ENCODE measurements at places on chromosomes 5 and 9. TPM values are rescaled to one million over a fixed set of nuclear protein-coding genes. Genes with fewer than 3 reads are reported as not detected.

GRCh38 chr5:14123551-14123950 lies 19.6 kb upstream of the TRIO start:
- no peak for DNase-seq

Gene SLC6A3
- not detected for total RNA-seq

Gene IFNW1
- not detected for total RNA-seq

DNA sequence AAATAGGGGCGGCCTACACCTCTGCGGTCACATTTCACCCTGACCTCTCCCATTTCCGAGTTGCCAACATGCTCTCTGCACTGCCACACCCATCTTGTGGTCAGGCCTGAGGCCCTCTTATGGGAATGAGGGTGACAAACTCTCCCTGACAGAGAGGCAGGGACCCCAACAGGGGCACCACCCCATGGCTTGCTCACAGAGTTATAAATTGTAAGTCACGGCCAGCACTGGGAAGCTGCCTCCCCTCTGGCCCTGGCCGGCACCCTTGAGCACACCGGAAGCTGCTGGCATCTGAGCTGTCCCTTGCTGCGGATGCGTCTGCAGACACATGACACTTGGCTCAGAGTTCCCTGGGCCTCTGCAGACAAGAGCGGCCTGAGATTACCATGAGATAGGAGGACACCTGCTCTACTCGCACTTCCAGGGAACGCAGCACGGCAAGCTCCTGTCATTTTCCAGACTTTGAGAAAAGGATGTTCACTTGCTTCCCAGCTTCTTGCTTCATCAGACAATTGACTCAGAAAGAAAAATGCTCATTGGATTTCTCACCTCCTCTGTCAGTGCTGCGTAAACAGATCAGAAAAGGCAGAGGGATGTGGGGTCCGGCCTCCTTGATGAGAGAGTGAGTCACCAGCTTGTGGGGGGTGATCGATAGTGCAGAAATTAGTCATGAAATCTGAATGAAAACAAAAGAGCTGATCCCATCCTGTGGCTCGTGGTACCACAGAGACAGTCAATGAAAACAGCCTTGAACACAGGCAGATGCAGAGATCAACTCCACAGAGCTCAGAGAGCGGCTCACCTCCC lies 269.8 kb downstream of the SYK start:
- DNase-seq = peak; percentile 51

GRCh38 chr9:110440796-110441195 lies 103.1 kb upstream of the TXNDC8 start:
- DNase-seq = no peak

DNA sequence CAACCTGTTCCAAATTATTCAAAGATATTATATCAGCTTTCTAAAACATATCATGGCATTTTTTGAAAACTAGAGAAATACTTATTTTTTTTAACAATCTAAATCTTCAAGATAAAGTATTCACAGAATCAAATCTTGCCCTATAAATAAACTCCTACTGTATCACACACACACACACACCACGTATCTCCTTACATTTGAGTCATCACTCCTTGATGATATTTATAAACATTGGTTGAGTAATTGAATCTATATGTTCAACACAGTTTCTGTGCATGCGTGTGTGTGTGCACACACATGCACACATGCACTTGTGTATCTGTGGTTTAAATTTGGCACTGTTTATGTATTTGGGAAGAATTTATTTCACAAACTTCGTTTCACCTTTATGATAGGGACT lies 1716.4 kb downstream of the EFNA5 start:
- DNase-seq = no peak

DNA sequence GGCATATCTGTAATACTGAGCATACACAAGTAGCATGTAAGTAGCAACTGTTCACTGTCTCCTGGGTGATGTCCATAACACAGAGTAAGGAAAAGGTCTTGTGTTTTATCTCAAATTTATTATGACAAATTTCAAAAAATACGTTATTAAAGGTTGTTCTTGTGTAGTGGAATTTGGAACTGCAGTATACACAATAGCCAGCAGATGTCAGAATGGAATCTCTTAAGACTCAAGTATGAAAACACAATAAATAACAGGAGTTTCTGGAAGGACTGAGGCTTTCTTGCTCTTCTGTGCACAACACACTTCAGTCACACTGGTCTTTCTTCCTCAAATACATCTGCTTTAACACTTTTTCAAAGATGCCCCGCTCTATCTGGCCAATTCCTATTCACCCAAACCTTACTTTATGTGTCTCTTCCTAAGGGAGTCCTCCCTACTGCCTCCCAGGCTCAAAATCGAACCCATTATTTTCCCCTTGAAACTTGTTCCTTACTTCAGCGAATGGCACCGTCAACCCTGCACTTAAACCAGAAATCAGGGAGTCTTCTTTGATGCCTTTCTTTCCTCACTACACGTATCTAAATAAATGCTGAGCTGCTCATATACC lies 6.5 kb upstream of the FBXO10 start:
- peak; percentile 87 for DNase-seq

Gene REEP2
- total RNA-seq = 0.68 TPM

DNA sequence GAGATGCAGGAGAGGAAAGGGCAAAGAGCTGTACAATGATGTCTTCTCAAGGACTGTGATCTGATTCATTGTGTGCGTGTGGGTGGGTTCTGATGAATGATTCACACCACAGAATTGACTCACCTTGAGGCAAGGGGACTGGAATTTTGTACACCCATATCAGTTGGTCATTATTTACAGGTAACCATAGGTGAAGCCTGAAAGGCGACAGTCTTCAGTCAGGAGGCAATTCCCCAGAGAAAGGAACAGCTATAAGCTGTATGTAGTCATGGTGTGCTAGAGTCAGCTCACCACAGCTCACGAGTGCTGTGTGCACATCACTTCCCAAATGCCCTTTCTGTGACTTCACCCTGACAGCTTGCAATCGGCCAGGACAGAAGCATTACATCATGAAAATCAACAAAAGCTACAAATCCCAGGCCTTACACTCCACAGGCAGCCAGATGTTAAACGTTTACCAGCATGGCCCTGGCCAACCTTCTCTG lies 87.6 kb upstream of the RPS23 start:
- DNase-seq = peak; percentile 28

- DNase-seq = peak; percentile 91
These were observed 507.8 kb downstream of the MAT2B start for GRCh38 chr5:164013077-164013670.

DNA sequence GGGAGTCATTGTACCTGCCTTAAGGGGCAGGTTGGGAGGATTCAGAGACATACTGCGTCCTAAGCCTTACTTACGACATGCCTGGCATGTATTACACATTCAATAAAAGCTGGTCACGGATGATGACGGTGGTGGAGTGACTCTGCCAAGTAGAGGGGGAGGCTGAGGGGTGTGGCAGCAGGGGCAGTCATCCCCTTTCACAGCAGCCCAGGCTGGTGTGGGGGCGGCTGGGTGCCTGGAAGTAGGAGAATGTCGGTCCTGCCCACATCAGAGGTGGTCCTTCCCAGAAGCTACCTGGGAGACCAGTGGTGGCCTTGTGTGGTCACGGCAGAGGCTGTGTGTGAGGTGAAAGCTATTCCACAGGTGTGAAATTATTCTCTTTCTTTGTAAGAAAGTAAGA lies 8.9 kb downstream of the ZBTB34 start:
- DNase-seq = no peak

- no peak for DNase-seq
These were observed 222.5 kb downstream of the CHSY3 start for GRCh38 chr5:130126746-130127145.

Gene ABITRAM
- total RNA-seq = 5.4 TPM

Gene IFNB1
- total RNA-seq = not detected

Gene ISOC1
- total RNA-seq = 10.9 TPM

Gene MLANA
- not detected for total RNA-seq

DNA sequence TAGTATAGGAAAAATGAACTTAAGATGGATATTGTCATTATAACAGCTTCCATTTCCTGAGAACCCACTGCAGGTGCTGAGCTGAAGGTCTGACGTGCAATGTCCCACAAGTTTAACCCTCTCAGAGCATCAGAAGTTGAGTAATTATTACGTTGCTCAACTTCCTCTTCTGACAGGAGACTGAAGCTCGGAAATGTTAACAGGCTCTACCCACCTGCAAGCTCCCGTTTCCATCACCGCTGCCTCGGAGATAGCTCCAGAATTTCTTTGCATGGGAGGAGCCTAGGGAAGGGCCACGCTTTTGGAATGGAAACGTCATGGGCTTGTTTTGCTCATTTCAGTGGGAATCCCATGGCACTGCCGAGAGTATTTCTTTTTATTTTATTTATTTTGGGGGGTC lies 1.0 kb upstream of the NTMT1 start:
- peak; percentile 44 for DNase-seq

GRCh38 chr5:123125962-123126732 lies 37.1 kb downstream of the PRDM6 start:
- peak; percentile 13 for DNase-seq

DNA sequence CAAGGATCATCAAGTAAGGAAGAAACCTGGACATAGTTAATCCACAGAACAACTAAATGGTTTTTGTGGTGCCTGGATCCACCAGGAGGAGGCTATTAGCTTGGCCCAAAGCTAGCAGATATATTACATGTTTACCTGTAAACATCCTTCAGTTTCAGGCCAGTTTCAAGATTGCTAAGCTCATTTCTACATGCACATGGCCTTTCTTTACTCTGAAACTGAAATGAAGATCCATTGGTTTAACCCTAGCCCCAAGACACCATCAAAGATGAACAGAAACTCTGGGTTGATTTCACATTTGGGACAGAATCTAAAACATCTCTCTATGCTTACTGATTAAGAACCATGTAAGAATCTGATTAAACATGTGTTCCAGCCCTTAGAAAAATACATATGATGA lies 611.8 kb downstream of the TLE1 start:
- DNase-seq = no peak

DNA sequence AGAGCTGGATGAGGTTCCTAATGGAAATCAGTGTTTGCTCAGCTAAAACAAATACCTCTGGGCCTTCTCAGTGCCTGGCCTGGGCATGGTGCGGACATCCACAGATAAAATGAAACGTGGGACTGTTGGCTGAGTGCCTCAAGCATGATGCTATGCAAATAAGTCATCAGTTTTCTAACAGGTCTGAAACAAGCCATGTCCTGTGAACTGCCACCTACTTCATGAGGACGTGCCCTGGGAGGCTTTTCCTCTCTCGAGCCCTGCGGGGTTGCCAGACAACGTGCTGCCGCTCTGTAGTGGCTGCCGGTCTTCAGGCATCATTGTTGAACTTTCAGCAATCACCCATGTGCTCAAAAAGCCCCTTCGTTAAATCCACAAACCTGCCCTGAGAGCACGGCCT lies 240.4 kb upstream of the IRX2 start:
- no peak for DNase-seq

DNA sequence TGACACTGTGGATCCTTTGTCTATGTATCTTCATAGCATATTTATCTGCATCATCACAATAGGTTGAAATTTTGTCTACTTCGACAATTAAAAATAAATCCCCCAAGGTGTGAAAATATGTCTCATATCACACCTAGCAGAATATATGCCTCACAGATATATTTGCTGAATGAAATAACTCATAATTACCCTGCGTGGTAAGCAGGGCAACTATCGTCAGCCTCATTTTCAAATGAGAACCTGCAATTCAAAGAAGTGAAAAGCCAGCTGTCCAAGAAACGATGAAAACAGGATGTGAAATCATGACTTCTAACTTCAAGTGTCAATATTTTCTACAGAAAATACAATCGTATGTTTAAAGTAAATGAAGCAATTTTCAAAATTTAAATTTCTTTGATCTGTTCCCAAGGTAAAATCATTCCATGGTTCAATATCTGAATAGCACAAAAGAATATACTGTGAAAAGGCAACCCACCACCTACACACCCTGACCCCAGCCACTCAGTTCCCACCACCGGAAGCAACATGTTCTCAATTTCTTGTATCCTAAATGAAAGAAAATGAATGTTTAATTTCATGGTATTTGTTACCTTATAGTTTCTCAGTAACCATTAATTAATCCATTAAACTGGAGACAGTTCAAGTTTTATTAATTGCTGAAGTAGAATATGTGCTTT lies 57.1 kb downstream of the TBCA start:
- no peak for DNase-seq

DNA sequence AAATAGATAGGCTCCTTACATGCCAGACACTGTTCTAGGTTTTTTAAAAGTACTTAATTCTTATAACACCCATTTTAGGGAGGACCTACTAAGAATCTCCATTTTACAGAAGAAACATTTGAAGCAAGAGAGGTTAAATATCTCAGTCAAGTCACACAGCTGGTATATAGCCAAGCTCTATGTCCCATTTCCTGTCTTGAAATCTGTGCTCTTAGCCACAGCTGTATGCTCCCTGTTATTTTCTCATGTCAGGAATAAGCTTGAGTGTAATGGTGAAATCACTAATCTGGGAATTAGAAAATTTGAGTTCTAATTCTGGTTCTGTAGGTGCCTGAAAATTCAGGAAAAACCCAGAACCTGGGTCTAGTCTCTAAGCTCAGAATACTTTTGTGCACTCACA lies 208.7 kb downstream of the BRINP1 start:
- DNase-seq = no peak

- DNase-seq = no peak
These were observed 600.8 kb upstream of the DAB2 start for GRCh38 chr5:40025586-40025985.

Gene DRD1
- total RNA-seq = not detected

DNA sequence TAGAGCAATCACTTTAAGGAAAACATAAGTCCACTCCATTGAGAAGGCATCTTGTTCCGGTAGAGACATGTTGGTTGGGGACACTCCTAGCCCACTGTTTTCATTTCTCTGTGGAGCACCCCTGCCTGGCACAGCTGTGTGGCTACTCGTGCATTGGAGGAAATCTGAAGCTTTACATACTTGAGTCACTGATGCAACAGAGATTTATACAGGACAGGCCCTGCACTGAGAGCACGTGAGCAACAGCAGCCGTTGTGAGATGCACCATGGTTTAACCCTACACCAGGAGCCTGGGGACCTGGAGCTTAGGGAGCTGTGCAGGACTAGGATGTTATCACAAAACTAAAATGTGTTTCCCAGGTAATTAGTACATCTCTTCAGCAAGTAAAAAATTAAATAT lies 230.7 kb upstream of the IRX1 start:
- no peak for DNase-seq

- DNase-seq = no peak
These were observed 126.0 kb upstream of the IL12B start for GRCh38 chr5:159456261-159456660.

DNA sequence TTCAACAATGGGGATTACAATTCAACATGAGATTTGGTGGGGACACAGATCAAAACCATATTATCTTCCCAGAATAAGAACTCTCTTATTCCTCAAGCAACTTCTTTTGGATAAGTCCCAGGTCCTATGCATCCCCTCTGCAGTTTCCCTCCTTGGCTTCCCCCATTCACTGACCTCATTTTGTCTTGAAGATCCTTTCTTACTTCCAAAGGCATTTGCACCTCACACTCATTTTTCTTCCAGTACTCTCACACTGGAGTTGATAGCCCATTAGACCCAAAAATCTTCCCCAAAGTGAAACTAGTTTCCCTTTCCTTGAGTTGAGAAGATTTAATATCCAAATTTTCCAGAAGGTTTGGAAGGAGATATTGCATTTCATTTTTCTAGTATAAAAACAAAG lies 178.0 kb upstream of the DAPK1 start:
- DNase-seq = no peak

- peak; percentile 31 for DNase-seq
These were observed 222.7 kb downstream of the DCP2 start for GRCh38 chr5:113199122-113199905.

Gene SHC3
- total RNA-seq = 0.05 TPM

- no peak for DNase-seq
These were observed 1057.2 kb upstream of the CDH10 start for GRCh38 chr5:25701936-25702335.
